ENCODE measurements at places on chromosomes 11 and 22. TPM values are rescaled to one million over a fixed set of nuclear protein-coding genes. Genes with fewer than 3 reads are reported as not detected.

DNA sequence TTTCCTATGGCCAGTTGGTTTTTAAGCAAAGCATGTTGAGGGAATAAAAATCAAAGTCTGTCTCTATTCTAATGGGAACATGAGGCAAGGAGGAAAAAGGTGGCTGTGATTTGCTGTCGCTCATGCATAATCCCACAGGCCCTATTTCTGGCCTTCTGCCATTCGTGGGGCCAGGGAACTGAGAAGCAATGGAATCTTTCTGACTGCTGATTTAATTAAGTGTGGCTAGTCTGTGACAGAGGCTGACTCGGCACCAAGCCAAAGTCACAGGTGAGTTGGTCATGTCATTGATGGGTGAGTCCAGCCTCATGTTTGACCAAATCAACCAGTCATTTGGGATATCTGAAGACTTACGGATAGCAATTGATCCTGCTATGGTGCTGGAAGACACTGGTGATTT lies 429.3 kb upstream of the CADM1 start:
- H3K36me3 ChIP-seq = no peaks in the 10 kb centered on the region
- no peaks in the 10 kb centered on the region for H3K27me3 ChIP-seq
- no peak for DNase-seq

DNA sequence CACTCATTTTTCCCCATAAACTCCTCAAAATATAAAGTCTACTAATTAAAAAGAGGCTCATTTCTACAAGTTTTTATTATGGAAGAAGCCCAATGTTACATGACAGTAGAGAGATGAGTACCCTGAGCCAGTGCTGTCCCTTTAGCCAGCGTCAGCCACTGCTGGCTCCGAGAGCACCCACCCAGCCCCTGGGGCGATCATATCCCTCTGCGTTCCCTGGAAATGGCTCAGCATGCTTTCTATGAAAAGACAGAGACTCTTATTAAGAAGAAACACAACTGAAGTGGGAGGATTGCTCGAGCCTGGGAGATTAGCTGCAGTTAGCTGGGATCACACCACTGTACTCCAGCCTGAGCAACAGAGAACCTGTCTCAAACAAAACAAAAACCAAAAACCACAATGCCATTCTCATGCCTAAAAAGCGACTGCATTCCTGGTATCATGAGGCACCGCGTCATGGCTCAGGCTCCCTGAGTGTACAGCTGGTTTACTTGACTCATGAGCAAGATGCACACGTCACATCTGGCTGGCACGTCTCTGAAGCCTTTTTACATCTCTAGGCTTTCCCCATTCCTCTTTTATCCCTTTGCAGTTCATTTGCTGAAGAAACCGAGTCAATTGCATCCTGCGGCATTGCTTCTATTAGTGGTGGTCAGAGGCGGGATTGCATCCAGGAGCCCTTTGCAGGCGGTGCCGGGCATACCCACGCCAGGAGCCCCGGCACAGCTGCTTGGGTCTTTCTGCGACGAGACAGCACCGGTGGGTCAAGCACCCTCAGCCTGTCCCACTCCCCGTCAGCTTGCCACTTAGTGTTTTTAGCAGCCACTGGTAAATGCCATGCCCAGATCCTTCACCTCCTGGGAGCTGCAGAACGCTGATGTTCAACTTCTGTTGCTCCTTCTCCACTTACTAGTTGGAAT lies 119.9 kb downstream of the CTTN start:
- no peak overlapping the region for H3K4me3 ChIP-seq
- no peaks in the 10 kb centered on the region for H3K36me3 ChIP-seq
- peak; percentile 96 for DNase-seq
- peaks cover 15% of the 10 kb centered on the region for H3K4me1 ChIP-seq

GRCh38 chr22:47196881-47197772 lies 434.7 kb downstream of the TBC1D22A start:
- H3K27ac ChIP-seq = no peak overlapping the region
- no peak for DNase-seq
- H3K27me3 ChIP-seq = no peaks in the 10 kb centered on the region
- H3K4me3 ChIP-seq = no peak overlapping the region
- no peaks in the 10 kb centered on the region for H3K36me3 ChIP-seq
- no peaks in the 10 kb centered on the region for H3K4me1 ChIP-seq

Gene MEI1
- total RNA-seq = 0.19 TPM

DNA sequence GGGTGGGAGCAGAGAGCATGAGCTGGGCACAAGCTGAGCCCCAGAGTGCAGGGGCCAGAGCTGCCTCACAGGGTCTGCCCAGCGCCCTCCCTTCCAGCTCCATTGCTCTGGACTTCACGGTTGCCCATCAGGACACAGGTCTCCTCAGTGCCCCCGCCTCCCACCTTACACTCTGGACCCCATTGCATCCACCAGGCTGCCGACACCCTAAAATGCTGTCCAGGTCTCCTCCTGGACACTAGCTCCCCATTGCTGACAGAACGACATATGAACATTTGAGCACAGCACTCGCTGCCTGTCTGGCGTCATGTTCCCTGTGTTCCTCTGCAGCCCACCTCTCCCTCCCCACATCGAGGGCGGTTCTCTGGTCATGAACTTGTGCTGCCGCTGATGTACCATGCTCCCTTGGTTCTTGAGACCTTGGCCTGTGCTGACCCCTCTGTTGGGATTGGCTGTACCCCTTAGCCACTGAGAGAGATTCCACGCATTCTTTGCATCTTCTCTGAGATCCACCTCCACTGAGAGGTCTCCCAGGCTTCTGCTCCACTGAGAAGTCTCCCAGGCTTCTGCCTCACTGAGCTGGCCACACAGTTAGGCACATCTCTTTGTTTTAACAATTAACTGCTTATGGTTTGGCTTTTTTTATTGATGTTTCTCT lies 34.2 kb upstream of the NECTIN1 start:
- no peaks in the 10 kb centered on the region for H3K27me3 ChIP-seq
- H3K27ac ChIP-seq = no peak overlapping the region
- no peak overlapping the region for H3K4me3 ChIP-seq

Gene OR5A1
- total RNA-seq = not detected

Gene TPBGL
- 0.20 TPM for total RNA-seq

DNA sequence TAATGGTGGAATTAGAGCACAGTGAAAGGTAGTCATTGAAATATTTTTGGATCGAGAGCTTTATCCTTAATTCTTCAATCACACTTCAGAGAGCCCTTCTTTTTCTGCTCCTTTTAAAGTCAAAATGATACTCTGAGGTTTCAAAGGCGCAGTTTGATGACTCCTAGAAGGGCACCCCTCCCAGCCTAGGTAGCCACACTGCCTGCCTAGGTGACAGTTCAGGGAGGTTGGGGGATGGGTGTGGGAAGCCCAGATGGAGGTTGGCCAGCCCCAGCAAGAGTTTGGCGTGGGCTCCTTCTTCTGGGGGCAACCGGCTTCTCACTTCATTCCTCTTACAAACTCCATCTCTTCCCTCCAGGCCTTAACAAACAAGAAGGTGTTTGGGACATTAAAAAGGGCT lies 28.6 kb upstream of the PHF21A start:
- no peak overlapping the region for H3K4me3 ChIP-seq
- no peaks in the 10 kb centered on the region for H3K36me3 ChIP-seq
- peaks cover 19% of the 10 kb centered on the region for H3K27me3 ChIP-seq
- no peak overlapping the region for H3K27ac ChIP-seq

Gene SLC22A6
- not detected for total RNA-seq

- DNase-seq = no peak
- H3K27ac ChIP-seq = no peak overlapping the region
- H3K4me1 ChIP-seq = no peaks in the 10 kb centered on the region
- H3K36me3 ChIP-seq = no peaks in the 10 kb centered on the region
- H3K27me3 ChIP-seq = peaks cover under 1% of the 10 kb centered on the region
These were observed 4.3 kb upstream of the OR2AG1 start for GRCh38 chr11:6778518-6778917.

DNA sequence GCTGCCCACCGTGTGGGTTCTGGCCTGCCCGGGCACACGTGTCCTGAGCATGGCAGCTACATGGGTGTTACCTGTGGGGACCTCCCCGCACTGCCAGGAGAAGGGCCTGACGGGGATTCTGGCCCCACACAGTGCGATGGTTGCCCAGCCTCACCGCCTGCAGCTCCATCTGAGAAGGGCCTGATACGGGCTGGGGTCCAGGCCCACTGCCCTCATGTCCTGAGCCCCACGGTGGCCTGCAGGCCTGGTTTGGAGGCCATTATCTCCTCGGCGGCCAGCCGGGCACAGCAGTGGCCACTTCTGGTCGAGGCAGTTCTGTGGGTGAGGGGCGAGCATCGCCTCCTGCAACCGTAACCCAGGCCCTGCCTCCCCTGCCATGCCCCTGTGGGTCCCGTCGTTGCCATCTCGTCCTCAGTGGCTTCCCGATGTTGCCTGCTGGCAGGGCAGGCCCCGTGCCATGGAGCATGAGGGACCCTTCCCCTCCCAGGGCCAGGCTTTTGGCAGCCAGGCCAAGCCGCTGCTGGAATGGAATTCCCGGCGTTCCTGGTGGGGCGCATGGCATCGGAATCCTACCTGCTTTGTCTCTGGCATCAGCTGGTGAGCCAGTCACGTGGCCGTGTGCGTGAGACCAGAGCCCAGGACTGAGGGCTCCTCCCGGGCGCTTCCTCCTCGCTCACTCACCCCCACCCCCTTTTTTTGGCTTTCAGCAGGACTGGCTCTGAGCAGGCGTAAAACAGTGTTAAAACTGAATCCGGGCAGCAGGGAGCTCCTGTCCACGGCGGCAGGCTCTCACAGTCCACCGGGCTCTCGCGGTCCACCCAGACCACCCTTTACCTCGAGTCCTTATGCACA lies 71.9 kb upstream of the PPARA start:
- peaks cover 49% of the 10 kb centered on the region for H3K4me1 ChIP-seq
- H3K27me3 ChIP-seq = no peaks in the 10 kb centered on the region
- peaks cover 20% of the 10 kb centered on the region for H3K36me3 ChIP-seq
- DNase-seq = peak; percentile 74

- DNase-seq = peak; percentile 36
- peaks cover 8% of the 10 kb centered on the region for H3K36me3 ChIP-seq
- H3K4me3 ChIP-seq = peak overlapping the region; percentile 92
These were observed 330 bp downstream of the ACP2 start for GRCh38 chr11:47248304-47248663.

DNA sequence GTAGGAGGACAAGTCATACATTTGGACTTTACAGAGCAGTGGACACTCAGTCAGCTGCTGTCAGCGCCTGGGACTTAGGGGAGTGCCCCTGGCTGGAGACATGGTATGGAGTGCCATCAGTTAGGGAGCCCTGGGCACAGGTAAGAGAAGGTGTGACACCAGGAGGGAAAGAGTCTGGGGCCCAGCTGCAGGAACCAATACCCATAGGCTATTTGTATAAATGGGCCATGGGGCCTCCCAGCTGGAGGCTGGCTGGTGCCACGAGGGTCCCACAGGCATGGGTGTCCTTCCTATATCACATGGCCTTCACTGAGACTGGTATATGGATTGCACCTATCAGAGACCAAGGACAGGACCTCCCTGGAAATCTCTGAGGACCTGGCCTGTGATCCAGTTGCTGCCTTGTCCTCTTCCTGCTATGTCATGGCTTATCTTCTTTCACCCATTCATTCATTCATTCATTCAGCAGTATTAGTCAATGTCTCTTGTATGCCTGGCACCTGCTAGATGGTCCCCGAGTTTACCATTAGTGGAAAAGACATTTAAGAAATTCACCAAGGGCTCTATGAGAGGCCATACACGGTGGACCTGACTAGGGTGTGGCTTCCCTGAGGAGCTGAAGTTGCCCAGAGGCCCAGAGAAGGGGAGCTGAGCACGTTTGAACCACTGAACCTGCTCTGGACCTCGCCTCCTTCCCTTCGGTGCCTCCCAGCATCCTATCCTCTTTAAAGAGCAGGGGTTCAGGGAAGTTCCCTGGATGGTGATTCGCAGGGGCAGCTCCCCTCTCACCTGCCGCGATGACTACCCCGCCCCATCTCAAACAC lies 850 bp upstream of the MIF start:
- peaks cover 8% of the 10 kb centered on the region for H3K36me3 ChIP-seq
- peaks cover 25% of the 10 kb centered on the region for H3K4me1 ChIP-seq
- no peaks in the 10 kb centered on the region for H3K27me3 ChIP-seq
- DNase-seq = no peak

DNA sequence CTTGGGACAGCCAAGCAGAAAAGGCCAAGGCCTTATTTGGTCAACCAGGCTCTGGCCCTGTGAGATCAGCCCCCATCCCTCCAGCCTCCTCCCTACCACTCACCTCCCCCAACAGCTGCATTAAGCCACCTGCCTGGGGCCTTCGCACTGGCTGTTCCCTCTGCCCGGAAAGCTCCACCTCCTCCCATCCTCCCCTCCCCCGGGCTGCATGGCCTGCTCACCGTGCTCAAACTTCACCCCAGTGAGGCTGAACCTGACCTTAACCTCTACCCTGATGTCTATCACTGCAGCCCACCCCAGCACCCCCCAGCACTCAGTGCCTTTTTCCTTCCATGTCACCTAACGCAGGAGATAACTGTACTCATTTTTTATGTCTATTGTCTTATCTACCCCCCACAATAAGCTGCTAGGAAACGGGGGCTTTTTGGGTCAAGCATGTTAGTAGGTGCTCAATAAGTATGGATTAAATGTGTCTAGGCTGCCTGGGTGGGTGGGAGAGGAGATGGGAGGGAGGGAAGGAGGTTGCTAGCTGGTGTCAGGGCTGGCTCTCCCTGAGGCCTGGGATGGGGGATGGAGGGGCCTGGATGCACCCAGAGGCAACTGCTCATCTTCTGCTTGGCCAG lies 912 bp downstream of the PTPRCAP start:
- no peaks in the 10 kb centered on the region for H3K27me3 ChIP-seq
- no peak for DNase-seq
- H3K27ac ChIP-seq = no peak overlapping the region
- H3K4me3 ChIP-seq = no peak overlapping the region
- H3K4me1 ChIP-seq = peaks cover 13% of the 10 kb centered on the region

- H3K4me1 ChIP-seq = no peaks in the 10 kb centered on the region
- H3K27ac ChIP-seq = no peak overlapping the region
These were observed 66.4 kb upstream of the PICALM start for GRCh38 chr11:86135319-86135714.

Gene ISX
- not detected for total RNA-seq

Gene ARFGAP3
- 64.1 TPM for total RNA-seq

Gene OR56A1
- total RNA-seq = not detected

Gene CD6
- total RNA-seq = 0.58 TPM

Gene RAB36
- total RNA-seq = 5.0 TPM

DNA sequence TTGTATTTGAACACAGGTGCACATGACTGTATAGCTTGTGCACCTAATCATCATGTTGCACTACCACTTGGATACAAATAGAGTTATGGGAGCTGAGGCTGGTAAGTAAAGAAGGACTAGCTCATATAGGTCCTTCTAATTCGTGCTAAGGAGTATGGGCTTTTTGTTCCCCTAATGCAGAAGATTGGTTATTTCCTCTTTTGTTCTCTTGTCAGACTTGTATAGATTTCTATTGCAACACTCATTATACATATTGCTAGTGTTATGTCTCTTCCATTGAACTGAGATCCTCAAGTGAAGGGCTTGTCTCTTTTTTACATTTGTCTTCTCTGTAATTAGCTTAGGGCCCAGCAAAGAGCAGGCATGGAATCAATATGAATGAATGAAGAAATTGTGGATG lies 54.1 kb upstream of the ARHGAP20 start:
- H3K36me3 ChIP-seq = no peaks in the 10 kb centered on the region
- H3K4me1 ChIP-seq = peaks cover 11% of the 10 kb centered on the region
- H3K27ac ChIP-seq = no peak overlapping the region
- DNase-seq = no peak

All from astrocyte (in vitro differentiated cells and primary cell).